ENCODE measurements at places on chromosomes 7 and 10.

DNA sequence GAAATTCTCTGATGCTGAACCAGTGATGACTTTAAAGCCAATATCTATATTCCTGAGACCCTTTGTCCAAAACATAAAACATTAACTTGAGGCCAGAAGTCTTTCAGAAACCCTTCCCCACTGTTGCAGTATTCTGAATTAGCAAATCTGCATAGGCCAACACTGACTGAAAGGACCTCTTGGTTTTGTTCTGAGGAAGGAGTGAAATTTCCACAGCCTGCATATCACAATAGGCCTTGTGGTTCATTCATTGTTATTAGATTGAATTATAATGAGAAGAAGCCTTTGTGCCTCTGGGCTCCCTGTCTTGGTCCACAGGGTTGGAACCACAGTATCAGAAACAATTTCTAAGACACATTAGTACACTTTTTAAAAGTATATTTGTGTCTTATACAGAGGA lies 90.3 kb downstream of the CCNY start:
- DNase-seq, result no peak

DNA sequence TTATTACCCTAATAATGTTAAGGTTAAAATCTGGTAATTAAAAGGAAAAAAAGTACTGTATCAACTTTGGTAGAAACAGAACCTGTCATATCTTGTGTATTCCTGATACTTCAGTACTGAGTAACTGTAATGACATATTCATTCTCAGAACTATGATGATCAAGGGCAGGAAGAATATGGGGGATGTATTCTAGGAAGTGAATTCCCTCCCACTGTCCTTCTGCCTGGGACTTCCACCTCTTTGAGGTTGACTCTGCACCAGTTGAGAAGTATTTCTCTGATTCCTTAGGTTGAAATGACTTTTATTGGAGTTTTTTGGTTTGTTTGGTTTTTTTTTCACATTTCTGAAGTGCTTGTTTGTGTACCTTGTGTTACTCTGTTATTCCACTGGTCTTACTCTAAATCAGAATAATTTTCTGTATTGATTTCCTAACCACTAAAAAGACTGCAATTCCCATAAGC lies 36.9 kb downstream of the WASL start:
- DNase-seq, result no peak

DNA sequence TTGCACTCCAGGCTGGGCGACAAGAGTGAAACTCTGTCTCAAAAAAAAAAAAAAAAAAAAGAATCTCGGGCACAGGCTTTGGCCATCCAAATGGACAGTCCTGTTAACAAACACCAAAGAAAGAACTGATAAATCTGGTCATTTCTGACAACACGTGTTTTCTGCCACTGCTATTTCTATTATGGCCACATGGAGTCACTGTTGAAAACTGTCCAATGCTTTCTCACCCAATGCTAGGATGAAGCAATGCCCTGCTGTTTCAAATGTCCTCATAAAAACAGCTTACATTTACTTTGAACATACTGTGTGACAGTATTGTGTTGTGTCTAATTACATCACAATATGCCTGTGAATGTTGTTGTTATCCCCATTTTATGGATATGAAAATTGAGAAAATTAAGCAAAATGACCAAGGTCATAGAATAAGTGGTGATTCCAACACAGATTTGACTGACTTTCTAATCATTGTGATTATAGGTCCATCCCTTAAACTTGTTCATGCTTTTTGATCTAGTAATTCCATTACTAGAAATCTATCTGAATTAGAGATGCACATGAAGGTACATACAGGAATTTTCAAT lies 19.9 kb upstream of the MAP3K8 start:
- DNase-seq, result no peak

DNA sequence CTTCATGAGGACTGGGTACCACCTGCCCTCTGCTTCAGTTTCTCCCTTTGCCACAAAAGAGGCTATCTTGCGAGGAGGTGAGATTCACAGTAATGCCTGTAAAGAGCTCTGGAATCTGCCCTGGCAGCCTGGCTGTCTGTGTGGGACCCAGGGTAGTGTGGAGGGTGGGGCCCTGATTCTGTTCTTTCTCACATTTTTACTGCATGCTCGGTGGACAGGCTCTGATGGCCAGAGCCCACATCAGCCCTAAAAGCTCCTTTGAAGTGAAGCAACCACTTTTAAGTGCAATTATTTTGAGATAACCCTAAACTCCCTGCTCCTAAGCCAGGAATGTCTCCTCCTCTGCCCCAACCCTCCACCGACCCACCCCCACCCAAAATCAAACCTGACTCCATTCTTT lies 92.1 kb upstream of the PODXL start:
- DNase-seq, result no peak
